NCI-H187 treated with DMSO at 0.1 percent for 48 hours (cell line): ENCODE measurements at places on chromosomes 11 and 22.

GRCh38 chr11:19077965-19078364 is 17.4 kb upstream of the MRGPRX2 start:
- DNase-seq = no peak

GRCh38 chr11:102436561-102436960 is 16.0 kb downstream of the TMEM123 start:
- no peak for DNase-seq

- no peak for DNase-seq
Measured at GRCh38 chr22:29074276-29074772, 1.5 kb downstream of the KREMEN1 start.

DNA sequence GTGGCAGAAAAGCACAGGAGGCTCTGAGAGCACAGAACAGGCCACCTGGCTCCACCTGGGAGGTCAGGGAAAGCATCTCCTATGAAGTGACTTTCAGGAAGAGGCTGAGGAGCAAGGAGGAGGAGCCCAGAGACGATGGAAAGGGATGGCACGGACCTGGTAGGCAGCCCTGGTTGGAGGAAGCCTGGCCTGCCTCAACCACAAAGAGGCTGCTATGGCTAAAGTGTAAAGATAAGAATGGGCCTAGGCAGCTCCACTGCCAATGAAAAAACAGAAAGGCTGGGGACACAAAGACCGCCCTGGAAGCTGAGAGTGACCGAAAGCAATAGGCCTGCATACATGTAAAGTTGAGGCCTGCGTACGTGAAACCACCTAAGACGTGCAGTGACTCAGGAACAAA is 31.2 kb upstream of the ETS1 start:
- DNase-seq = no peak

DNA sequence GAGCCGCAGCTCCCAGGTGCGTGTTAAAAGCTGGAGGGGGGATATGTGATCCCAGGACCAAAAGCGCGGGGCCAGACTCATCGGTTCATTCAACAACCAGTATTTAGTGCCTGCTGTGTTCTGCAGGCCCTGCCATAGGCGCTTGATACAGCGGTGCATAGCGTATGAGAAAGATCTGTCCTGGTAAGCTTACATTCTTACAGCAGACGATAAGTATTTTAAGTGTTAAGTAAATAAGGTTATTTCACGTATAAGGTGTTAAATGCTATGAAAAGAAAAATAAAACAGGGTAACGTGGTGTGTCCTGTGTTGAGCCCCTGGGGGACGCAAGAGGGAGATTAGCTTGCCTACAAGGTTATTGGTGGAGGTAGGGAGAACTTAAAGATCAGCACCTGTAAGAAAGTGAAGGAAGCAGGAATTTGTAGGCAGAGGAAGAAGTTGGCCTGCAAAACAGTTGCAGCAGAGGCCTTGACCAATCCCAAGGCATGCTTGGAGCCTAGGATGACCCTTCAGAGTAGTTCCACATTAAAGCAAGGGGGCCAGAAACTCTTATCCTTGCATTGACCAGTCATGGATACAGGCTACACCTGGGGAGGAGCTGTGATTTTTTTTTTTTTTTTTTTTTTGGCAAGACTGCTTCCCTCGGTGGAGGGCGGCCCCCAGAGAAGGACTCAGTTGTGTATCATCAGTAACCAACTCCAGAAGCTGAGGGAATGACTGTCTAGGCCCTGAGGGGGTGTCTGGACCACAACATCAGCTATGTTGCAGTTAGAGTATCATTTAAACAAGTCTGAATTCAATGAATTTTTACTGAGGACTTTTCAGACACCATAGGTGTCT is 487 bp upstream of the LIPT2 start:
- DNase-seq = peak; percentile 78

DNA sequence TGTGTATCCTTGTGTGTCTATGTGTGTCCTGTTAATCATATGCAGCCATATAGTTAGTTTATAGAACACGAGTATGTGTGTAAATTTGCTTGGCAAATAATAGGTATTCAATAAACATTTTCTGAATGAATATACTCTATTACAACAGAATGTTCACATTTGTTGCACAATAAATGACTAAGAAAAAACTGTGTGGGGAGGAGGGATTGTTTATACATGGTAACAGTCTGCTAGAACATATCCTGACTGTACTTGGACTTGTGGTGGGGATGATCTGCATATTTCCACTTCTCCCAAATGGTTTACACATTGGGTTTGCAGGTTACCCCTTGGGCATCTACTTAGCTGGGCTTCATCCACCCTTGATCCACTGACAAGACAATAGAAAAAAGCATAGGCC is 194.6 kb downstream of the INSC start:
- no peak for DNase-seq

GRCh38 chr22:21587803-21588611 is 20.5 kb downstream of the UBE2L3 start:
- DNase-seq = no peak

GRCh38 chr11:72912253-72912652 is 98.0 kb downstream of the ATG16L2 start:
- DNase-seq = no peak

DNA sequence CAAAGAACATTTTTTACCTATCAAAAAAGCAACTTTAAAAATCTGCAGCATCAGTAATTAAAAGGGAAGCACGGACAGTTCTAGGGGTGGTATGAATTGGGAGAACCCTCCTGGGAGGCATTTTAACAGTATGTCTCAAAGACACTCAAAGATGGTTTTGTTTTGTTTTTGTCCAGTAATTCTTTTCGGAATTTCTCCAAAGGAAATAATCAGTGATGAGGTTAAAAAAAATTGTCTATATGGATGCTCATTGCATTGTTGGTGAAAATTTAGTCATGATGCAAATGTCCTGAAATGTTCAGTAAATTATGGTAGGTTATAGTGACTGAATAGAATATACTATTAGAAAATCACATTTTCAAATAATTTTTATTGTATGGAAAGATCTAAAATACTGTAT is 115.1 kb downstream of the ATXN10 start:
- no peak for DNase-seq

DNA sequence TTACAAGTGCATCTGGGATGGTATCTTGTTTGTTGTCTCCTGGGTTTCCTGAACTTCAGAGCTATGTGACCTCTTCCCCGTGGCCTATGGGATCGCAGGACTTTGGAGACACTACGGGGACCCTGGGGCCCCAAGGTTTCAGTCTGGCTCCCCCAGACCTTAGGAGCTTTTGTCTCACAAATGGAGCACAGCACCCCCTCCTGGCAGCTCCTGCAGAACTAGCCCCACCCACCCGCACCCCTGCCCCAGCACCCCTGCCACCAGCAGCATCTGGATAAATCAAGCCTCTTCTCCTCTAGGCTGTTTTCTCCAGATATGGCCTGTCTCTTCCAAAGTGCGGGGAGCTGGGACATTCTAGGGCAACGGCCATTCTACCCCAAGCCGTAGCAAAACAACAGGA is 10.4 kb downstream of the RCOR2 start:
- DNase-seq = no peak

DNA sequence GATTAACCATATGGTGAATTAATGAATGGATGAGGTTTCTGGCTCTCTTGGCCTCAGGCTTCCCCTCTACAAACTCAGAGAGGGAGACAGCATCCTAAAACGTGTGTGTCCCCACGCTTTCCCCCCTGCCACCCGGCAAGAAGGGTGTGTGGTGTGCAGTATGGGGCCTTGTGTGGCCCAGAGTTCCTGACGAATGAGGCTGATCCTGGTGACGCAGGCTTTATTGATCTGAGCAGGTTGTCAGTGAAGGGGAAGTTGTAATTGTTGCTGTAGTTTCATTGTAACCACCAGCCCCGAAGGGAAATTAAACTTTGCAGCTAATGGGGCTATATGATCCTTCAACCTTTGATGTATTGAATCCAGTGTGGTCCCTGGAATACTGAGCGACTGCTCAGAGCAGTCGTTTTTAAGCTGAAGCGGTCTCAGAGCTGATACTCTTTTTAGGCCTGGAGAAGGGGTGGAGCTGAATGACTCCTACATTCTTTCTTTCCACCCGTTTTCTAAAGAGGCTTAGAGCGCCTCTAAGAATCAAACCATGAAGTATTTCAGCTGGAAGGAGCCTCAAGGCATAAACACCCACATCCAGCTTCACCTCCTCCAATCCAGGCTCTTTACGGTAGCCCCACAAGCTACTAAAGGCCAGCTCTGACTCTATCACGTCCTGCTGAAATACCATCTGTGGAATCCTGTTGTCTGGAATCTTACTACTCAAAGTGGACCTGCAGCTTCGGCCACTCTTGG is 284.7 kb downstream of the MIAT start:
- DNase-seq = no peak

DNA sequence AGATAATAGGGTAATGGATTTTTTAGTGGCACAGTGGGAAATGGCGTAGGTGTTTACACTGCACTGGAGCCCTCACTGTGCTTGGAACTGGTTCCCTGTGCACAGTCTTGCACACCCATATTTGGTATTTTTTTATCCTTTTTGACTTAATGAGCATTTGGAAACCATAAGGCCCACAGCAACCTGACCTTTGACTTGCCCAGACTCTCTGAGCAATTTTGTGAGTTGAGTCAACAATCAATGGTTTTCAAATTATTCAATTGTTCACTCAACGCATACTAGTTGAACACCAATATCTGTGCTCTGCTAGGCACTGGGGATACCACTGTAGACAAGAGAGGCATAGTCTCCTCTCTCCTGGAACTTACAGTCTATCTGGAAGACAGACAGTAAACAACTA is 14.3 kb downstream of the CD44 start:
- DNase-seq = no peak

DNA sequence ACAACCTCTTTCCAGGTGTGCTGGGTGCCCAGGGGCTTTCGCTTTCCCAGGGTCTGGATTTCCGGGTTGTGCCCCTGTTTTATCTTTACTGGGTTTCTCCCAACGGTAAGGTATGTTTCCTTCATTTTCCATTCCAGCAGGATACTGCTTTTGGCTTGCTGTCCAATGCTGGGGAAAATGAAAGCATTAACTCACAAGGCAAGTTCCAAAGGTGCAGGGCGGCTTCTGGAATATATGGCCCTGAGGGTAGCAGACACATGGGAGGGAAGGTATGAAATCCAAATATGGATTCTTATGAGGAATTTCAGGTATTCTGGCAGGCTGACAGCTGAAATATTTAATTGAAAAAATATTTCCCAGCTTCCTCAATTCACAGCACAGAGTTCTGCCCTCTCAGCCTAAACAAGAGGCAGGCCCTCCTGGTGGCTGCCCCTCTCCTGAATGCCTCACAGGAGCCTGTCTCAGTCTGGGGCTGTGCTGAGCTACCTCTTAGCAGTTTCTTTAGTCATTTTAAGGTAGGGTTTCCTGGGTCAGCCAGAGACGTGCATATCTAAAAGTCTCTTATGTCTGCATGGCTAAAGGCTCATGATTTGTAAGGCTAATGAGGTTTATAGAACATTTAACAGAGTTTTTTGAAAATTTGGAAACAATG is 318.6 kb upstream of the B3GAT1 start:
- DNase-seq = no peak

DNA sequence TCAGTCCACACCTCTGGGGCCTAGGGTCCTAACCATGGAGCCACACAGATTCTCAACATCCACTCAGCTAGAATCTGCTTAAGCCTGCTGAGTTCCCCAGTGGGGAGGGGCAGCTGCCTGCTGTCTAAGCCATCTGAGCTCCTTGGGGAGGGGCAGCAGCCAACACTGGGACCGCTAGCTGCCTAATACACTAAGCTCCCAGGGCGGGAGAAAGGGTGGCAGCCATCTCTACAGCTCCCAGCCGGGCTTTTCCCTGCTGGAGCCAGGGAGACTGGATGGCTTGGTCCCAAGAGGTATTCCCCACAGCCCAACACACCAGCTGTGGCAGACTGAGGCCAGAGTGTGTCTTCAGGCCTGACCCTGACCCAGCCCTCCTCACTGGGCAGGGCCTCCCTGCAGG is 217.3 kb upstream of the TMEM45B start:
- DNase-seq = no peak

DNA sequence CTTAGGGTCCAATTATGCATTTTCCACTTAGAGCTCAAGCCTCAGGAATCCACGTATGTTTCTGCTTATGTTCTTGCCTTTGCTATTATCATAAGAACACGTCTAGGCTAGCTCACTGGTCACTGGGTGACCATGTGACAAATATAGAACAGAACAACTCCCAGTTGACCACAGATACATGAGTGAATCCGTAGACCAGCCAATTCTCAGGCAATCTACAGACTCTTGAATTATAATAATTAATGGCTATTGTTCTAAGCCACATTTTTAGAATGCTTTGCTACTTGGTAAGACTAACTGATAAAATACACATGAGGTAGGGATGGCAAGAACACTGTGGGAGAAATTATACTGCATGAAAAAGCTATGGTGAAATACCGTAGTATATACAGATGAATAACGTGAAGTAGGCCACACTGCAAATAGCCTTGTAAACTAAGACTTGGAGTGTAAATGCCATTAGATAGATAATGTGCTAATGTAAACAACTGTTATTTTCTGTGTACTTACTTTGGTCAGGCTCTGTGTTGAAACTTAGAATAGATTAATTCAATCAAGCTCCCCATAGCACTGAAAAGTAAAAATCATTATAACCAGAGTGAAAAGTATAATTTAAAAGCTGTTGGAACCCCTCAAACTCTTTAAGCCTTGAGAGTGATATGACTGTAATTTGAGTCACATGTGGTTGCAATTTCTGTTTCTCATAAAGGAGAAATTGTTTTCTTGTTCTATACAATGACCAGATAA is 366.2 kb upstream of the CCDC179 start:
- DNase-seq = no peak
